ENCODE measurements at places on chromosomes 16 and 17. TPM values are rescaled to one million over a fixed set of nuclear protein-coding genes. Genes with fewer than 3 reads are reported as not detected.

- peak; percentile 84 for DNase-seq
These were observed 5.2 kb downstream of the CISD3 start for GRCh38 chr17:38735161-38735997.

DNA sequence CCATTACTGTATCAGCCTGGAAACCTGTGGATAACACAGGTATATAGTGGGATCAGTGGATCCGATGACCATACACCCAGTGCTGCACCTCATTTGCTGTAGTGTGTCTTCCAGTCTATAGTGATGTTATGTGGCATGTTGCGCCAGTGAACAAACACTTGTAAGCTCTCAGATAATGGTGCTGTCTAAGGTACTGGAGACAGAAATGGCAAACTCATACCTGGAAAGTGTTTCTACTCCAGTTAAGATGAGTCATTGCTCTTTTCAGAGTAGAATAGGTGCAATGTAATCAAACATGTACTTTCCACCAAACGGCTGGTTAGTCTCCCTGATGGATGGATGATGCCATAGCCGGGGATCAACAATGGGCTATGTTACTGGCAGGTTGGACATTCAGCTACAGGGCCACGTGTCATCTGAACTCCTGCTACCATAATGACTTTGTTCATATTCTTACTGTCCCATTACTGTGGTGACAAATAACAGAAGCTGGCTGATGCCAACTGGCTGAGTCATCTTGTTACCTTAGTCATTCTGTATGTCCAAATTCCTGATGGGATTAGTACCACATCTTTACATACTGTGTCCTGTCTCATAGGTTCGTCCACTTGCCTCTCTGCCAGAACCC is 6.3 kb downstream of the CCL11 start:
- no peak for DNase-seq

Gene MFAP4
- not detected for total RNA-seq

- DNase-seq = no peak
These were observed at the start of gene FGF11 for GRCh38 chr17:7439462-7440112. FGF11 (plus strand) TSS chr17:7439512; CDS start chr17:7439621, 109 bp downstream.

GRCh38 chr16:20415541-20415940 is 6.2 kb downstream of the ACSM5 start:
- DNase-seq = no peak

Gene TMC8
- 57.9 TPM for total RNA-seq

DNA sequence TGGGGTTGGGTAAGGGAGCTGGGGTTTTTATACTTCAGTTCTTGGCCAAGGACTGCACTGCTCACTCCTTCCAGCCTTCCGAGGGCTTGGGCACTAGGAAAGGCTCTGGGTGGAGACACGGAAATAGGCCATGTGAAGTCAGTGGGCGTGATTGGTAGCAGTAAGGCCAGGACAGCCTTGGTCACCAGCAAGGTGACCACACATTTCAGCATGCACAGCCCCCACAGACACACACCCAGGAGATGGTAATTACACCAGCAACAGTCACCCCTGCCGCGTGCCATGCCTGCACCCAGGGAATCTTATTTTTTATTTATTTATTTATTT is 252.5 kb downstream of the SEC14L1 start:
- no peak for DNase-seq

GRCh38 chr16:20803561-20804214 is 2.6 kb downstream of the ERI2 start:
- DNase-seq = no peak

Gene TVP23A
- not detected for total RNA-seq

DNA sequence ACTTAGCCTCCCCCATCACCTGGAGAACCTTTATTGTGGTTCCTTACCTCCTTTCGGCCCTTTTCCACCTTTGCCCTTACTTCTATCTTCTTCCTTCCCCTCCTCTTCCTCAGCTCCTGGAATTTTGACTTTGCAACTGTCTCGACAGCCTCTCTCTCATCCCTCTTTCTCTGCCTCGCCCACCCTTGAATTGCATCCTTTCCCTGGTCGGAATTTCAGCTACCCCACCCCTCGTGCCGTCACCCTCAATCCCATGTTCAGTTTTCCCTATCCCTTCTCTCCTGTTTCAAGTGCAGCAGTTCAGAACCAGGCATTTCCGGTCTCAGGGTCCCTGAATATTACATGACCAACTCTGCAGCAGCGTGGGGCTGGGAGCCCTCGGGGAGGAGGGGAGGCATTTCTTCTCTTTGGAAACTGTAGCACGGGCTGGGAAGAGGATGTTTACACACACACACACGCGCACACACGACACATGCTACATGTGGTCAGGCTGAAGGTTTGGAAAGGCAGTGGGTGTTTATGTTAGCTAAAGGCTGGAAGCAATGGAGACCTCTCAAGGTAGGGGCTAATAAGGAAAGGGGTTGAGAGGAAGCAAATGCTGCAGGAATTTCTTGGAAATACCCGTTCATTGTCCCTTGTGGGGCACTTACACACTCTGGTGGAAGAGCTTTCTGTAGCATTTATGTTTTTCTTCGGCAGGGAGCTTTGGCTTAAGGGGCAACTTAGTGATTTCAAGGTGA is 971 bp downstream of the MINK1 start:
- peak; percentile 65 for DNase-seq

Gene SEPTIN12
- total RNA-seq = not detected

- peak; percentile 78 for DNase-seq
These were observed 13.2 kb downstream of the COPZ2 start for GRCh38 chr17:48024149-48025039.

Gene CMTM3
- 19.7 TPM for total RNA-seq

DNA sequence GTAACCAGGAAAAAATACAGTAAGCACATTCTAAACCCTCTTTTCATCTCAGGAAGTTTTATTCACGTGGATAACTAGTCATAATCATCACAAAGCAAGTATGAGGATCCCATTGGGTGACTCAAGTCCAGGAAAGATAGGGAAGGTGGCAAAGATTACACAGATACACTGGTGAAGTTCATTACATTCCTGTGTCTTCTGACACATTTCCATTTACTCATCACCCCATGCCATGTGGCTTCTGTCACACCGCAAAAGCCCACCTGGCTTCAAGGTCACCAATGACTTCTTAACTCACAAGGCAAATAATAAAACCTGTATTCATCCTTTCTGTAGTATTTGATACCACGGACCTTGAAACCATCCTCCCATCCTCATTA is 17.0 kb downstream of the HS3ST3A1 start:
- no peak for DNase-seq

Gene TEKT1
- total RNA-seq = not detected

Gene SHCBP1
- 15.5 TPM for total RNA-seq

DNA sequence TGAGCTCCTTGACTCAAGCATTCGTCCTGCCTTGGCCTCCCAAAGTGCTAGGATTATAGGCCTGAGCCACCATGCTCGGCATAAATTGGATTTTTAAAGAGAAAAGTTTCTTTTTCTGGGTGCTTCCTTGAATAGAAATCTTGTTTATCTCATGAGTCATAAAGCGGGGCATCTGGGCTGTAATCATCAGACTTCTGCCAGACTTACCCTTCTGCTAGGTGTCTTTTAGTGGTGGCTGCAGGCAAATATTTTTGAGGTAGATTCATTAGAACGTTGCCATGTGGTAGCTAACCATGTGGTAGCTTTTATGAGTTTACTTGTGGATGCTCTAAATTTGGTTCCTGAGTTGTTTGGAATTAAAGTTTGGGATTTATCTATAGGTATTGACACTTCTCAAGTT is 13.4 kb downstream of the PGS1 start:
- DNase-seq = no peak

Gene HP
- total RNA-seq = not detected

DNA sequence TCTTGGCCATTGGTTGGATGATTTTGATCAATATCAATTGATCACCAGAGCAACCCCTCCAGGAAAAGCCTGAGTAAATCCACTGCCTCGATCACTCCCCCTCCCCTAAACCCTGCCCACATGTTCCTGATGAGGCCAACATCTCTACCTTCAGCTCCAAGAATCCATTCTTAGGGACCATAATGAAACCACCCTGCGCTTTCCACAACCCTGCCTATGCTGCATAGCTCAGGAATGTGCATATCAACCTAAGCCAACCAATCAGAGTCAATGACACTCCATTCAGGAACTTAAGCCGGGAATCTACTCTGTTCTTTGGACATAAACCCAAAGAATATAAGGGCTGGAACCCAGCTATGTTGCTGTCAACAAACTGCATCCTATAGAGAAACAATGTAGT is 86.3 kb downstream of the MYH11 start:
- DNase-seq = no peak

DNA sequence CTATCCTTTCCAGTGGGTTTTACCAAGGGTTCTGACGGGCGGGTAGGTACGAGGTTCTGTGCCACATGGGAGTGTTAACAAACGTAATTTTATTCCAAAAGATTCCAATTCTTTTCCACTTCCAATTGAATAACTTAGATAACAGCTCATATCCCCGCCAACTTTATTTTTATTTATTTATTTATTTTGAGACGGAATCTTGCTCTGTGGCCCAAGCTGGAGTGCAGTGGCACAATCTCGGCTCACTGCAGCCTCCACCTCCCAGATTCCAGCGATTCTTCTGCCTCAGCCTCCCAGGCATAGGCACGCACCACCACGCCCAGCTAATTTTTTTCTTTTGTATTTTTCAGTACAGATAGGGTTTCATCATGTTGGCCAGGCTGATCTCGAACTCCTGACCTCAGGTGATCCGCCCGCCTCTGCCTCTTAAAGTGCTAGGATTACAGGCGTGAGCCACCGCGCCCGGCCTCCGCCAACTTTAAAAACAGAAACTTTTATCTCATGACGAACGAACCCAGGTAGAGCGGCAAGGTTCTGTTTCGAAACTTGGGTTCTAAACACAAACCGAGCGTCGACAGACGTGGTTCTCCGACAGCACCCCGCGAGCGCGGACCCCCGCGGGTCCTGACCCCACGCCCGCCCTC is 613 bp downstream of the ECI1 start:
- DNase-seq = no peak

- no peak for DNase-seq
These were observed 80.3 kb upstream of the LHX1 start for GRCh38 chr17:36856903-36857381.

DNA sequence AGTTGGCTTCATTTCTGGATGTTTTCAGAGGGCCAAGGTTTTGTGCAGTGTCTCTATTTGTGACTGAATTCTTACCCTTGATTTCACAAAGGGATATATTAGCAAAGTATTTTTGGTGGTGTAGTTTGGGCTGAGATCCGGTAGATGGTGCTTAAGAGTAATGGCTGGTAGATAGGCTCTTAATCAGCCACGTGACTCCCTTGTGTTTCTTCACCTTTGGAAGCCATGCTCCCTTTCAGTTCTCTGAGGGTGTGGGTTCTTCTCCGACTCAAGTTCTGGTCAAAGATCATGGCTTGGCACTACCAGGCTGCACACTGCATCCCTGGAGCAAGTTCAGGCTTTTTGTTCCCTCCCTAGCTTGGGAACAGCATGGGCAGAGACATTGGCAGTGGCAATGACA is 887.3 kb downstream of the CDH8 start:
- DNase-seq = peak; percentile 59

Gene CCL16
- not detected for total RNA-seq

DNA sequence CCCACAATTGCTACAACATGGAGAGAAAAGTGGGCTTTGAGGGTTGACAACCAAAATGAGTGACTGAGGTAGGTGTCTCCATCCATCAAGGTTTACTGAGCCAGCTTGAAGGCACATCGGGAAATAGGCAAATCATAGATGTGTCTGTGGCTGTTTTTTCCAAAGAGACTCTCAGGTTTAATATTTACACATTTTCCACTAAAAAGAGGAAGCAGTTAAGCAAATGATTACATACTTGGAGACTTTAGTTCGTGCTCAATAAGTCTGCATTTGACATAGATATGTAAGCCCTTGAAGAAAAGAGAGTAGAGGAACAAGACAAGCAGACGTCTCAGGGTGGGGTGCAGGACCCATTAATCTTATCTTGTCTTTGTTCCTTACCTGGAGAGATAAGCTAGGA is 148.9 kb upstream of the COX10 start:
- DNase-seq = peak; percentile 86

- DNase-seq = no peak
These were observed at the start of gene NOL3 for GRCh38 chr16:67170168-67170948. NOL3 (plus strand) TSS chr16:67170538.

DNA sequence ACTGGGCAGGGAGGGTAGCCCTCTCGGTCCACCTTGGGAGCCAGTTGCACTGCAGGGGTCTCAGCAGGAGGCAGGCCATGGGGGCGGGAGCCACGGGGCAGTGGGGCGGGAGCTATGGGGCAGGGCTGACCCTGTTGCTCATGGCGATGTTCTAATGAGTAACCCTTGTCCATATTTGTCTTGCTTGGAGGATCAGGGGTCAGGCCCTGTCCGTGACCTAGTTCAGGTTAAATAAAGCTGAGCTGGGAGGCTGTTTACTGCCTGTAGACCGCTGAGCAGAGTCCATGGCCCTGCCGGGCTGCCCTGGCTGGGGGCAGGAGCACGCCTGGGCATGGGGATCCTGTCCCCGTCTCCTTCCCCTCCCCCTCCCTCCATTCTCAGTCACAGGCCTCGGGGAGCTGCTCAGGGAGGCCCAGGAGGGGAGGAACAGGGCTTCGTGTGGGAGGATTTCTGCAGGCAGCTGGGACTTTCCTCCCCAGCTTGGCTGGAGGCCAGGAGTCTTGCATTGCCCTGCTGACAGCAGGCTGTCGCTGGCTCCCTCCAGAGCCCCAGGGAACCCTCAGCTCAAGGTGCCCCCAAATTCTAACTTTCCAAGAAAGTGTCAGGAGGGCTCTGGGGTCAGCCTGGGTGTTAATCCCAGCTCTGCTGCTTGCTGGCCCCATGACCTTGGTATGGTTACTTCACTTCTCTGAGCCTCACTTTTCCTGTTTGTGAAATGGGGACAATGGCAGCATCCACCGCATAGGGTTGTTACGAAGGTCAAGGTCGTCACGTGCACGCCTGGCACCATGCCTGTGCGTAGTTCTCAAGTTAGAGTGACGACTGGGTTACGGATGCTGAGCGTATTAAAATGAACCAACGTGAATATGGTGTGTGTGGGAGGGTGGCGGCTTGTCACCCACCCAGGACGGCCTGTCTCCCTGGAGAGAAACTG is 6.1 kb upstream of the SERPINF2 start:
- DNase-seq = peak; percentile 55

DNA sequence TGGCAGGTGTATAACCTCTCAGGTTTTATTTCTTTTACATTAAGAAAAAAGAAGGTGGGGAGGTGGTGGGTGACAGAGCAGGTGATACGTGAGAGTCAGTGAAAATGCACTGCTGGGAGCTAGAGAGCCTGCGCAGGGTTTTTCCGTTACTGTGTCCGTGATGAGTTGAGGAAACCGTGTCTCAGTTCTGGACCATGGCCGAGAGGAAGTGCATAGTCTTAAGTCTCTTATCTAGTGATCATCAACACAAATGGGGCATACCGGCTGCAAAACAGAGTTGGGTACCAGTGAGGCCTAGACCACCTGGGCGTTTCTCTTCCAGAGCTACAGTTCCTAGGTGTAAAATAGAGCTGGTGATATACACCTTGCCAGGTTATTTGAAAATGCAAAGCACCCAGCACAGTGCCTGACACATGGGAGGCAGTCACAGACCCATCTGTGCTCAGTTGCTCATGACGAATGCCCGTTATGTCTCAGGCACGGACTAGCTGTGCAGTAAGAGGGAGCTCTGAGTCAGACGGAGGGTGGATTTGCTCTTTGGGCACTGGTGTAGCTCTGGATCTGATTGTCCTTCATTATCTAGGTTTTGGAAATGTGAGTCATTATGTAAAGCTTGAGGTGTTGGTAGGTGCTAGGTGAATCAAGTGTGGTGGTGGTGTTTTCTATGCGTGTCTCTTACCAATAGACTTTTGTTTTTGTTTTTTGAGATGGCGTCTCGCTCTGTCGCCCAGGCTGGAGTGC is 60.9 kb downstream of the RPTOR start:
- peak; percentile 81 for DNase-seq

GRCh38 chr17:29369831-29370735 is 20.1 kb upstream of the TAOK1 start:
- peak; percentile 89 for DNase-seq

- DNase-seq = no peak
These were observed 18.2 kb downstream of the SRP68 start for GRCh38 chr17:76054112-76054476.

Gene TEDC2
- 6.4 TPM for total RNA-seq
